Mesothelial cell of epicardium (in vitro differentiated cells): ENCODE measurements at places on chromosomes 1 and 21. TPM values are rescaled to one million over a fixed set of nuclear protein-coding genes. Genes with fewer than 3 reads are reported as not detected.

DNA sequence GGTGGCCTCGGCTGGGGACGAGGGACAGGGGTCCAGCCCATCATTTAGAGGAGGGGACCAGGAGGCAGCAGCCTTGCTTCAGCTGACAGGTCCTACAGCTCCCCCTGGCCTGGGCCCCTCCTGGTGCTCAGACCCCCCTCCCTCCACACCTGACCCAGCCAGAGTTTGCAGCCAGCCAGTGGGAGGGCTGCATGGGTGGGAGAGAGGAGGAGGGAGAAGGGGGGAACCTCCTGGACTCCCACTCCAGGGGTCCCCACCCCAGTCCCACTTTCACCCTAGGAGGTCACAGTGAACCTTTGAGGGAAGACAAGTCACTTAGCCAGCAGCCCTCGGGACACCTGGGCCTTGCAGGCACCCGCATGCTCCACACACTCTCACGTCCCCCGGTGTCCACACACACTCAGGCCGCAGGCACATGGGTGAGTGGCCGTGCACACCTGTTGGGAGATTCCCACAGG, 108.9 kb upstream of the ZBTB40 start:
- no peak for DNase-seq

DNA sequence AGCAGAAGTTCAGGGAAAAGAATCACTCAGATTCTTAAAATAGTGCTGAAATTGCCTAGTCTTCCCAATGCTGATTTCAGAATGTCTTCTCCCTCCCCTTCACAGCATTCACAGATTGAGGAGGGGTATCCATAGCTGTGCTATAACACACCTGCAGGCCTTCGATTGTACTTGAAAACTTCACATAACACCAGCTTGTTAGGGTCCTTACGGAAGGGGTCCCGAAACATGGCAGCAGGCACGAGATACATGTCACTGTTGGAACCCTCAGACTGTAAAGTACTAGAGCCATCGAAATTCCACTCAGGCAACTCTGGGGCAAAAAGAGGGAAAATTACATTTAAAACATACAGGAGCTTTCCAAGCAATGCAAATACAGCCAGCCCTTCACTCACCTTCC, 4.6 kb downstream of the GLUL start:
- no peak for DNase-seq

Gene EPHX1
- total RNA-seq = 34.7 to 37.2 TPM (median 35.9 TPM) in 3 replicates

DNA sequence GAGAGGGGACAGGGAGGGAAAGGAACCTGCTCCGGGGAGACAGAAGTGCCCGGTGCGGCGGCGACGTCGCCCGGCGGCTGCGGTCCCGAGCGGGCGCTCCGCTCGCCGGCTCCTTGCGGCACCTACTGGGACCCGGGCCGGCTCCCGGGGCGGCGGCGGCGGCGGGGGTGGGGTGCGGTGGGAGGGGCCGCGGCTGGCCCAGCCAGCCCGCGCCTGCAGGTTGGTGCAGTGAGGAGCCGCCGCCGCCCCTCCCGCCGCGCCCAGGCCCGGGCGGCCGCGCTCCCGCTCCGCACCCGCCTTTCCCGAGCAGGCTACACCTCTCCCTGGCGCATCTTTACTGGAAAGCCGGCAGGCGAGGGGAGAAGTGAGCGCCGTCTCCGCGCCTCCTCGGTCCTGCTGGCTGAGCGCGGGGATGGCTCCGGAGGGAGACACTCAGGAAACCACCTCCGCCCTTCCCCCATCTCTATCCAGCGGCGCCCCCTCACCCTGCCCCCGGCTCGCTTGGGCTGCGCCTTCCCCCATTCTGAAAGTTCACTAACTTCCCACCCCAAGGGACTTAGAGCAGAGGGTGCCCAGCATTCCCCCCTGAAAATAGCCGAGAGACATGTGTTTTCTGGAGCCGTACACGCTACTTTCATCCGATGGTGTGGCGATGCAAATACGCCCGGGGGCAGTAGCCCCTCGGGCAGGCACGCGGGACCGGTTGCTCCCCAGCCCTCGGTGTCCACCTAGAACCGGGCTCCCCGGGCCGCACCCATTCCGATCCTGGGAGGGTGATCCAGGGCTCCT, at the start of gene PLD5:
PLD5 (minus strand) TSS at position 127 of the 789 bp plus-strand sequence.
- peak; percentile 27 for DNase-seq

Gene NCAM2
- total RNA-seq = 31.3 to 34.0 TPM (median 33.8 TPM) in 3 replicates

- no peak for DNase-seq
These were observed 5.8 kb downstream of the PAFAH2 start for GRCh38 chr1:25991937-25992688.

Gene SGIP1
- total RNA-seq = 8.6 to 11.9 TPM (median 9.8 TPM) in 3 replicates

DNA sequence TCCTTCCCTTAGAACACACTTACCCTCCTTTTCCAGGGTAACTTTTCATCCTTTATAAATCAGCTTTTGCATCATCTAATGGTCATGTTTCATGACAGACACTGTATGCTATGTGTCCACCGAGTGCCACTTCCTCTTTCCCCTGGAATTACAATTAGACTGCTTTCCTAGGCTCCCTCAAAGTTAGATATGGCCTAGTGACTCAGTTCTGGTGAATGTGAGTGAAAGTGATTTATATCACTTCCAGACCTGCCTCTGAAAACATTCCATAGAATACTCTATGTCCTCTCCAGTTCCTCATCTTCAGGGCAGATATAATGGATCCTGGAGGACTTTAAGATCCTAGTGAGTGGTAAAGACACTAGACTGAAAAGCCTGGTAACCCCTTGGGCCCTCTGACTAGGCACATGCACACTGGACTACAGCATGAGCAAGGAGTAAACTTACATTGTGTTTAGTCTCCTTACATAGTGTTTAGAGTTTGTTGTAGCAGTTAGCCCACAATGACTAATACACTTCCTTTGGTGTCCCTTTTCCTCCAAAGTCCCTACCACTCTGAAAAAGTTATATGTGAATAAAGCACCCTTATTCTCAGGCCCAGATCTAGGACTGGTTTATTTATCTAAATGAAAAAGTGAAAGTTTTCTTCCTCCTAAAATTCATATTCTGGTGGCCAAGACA, 59.3 kb downstream of the GPR88 start:
- no peak for DNase-seq

- DNase-seq = no peak
These were observed 50.9 kb downstream of the TLCD4 start for GRCh38 chr1:95168028-95168427.

Gene OR14A16
- not detected in 3 replicates for total RNA-seq

DNA sequence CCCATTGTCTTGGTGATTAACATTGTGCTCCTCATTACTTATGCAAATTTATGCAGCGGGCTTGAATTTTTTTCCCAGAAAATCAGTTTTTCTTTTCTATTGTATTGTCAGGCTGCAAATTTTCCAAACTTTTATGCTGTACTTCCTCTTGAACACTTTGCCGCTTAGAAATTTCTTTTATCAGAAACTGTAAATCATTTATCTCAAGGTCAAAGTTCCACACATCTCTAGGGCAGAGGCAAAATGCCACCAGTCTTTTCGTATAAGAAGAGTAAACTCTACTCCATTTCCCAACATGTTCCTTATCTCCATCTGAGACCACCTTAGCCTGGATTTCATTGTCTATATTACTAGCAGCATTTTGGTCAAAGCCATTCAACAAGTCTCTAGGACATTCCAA, 113.9 kb upstream of the OLFM3 start:
- no peak for DNase-seq

DNA sequence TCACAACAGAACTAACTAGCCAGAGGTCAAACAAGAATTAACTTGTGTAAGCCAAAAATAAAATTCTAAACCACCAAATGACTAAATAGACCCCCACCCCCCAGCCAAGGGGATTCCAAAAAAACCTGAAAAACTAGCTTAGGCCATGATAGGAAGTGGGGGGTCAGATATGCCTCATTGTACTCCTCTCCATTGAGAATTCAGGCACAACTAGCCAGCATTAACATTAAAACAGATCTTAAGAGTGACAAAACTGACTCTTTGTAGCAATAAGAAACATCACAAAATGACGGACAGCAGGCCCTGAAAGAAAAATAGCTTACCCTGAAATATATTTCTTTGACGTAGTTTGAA, 103.0 kb upstream of the ETV3 start:
- no peak for DNase-seq

- no peak for DNase-seq
These were observed 166.0 kb upstream of the C8B start for GRCh38 chr1:57131701-57132394.

GRCh38 chr1:21045351-21045750, 131.3 kb downstream of the EIF4G3 start:
- DNase-seq = no peak

DNA sequence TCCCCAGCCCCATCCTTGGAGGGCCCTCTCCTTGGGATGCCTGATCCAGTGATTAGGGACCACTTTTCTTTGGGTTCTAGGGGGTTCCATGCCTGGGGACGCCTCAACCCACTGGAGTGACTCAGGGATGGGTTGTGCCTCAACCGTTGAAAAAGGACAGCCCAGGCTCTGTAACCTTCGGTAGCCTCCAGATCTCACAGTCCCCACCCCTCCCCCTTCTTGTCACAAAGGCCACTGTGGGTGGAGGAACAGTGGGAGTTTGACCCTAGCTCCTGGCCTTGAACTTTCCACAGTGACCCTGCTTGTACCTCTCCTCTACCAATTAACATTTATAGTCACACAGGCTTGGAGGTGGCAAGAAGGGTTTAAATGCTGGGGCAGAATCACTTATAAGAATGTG, 2.6 kb upstream of the RORC start:
- no peak for DNase-seq

Gene ADAMTS5
- 3.7 to 4.9 TPM (median 4.4 TPM) in 3 replicates for total RNA-seq

Gene RGS16
- total RNA-seq = 0.55 to 0.99 TPM (median 0.74 TPM) in 3 replicates

- no peak for DNase-seq
These were observed 508.7 kb downstream of the DPYD start for GRCh38 chr1:97412166-97412565.

- no peak for DNase-seq
These were observed 3.5 kb downstream of the IGSF9 start for GRCh38 chr1:159941591-159942560.

- no peak for DNase-seq
These were observed 4.5 kb downstream of the IVNS1ABP start for GRCh38 chr1:185312361-185313138.

- no peak for DNase-seq
These were observed 18.8 kb upstream of the SELP start for GRCh38 chr1:169648709-169649108.

DNA sequence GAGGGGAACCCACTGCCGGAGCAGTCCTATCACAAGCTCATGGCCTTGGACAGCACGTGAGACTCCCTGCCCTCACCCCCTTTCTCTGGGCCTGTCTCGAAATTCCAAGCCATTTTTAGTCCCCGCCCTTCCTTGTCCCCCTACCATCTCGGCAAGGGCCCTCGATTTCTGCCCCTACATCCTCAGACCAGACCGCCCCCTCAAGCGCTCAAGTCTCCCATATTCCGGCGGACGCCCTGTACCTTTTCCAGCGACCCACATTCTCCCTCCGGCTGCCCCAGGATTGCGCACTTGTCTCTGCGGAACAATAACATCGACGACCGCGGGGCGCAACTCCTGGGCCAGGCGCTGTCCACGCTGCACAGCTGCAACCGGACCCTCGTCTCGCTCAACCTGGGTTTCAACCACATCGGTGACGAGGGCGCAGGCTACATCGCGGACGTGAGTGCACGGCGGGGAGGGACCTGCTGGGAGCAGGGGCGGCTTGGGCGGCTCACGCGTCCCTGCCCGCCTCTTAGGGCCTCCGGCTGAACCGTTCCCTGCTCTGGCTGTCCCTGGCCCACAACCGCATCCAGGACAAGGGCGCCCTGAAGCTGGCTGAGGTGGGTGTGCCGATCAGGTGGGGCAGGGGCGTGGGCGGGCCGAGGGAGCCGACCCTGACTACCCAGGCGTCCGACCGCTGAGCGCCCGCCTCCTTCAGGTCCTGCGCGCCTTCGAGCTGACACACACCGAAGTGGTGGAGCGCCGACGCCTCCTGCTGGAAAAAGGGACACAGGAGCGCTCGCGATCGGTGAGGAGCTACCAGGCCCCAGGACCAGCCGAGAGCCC, 7.0 kb downstream of the LRRC71 start:
- peak; percentile 80 for DNase-seq
